Lower lobe of right lung (tissue), 2 donors: ENCODE measurements at places on chromosomes 4 and X. TPM values are rescaled to one million over a fixed set of nuclear protein-coding genes. Genes with fewer than 3 reads are reported as not detected.

DNA sequence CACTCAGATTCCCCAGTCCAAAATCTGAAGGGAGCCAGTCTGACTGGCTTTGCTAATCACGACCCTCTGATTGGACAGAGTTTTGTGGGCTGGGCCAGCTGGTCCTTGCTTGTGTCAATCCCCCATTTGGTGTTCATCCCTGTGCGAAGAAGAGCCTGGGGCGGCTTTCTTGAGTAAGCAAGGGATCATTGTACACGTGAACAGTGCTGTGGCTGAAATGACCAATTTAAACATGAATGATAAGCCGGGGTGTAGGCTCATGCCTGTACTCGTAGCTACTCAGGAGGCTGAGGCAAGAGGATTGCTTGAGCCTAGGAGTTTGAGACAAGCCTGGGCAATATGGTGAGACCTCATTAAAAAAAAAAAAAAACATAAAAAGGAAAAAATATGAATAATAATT is 379.1 kb downstream of the RAPGEF2 start:
- DNase-seq, result no peak

GRCh38 chrX:41723826-41724225 is at the start of gene GPR82:
GPR82 (plus strand) TSS chrX:41724181; CDS start chrX:41727027, 2,846 bp downstream.
- no peak for DNase-seq

- DNase-seq, result no peak
Observed at GRCh38 chr4:80307774-80308465, 27.6 kb upstream of the CFAP299 start.

DNA sequence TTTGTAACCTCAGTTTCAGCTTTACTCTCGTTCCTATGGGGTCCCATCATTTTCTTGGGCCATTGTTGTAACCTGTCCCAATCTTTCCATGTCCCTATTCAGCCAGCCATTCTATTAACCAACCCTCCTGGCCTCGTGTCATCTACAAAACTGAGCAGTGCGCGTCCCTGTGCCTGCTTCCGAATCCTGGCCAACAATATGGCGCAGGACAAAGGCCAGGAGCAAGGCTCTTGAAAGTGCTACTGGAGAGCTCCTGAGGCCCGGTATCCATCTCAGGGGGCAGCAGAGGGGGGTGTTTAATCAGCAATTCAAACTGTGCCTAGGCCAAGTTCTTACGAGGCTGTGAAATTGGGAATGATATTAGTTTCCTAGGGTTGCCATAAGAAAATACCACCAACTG is 41.2 kb upstream of the APLN start:
- no peak for DNase-seq

- DNase-seq, result no peak
Observed at GRCh38 chr4:82842593-82842992, 44.0 kb upstream of the SCD5 start.

- DNase-seq, result no peak
Observed at GRCh38 chr4:169348541-169348940, 77.8 kb upstream of the SH3RF1 start.

GRCh38 chr4:3662516-3662915 is 103.7 kb upstream of the ADRA2C start:
- DNase-seq, result no peak

DNA sequence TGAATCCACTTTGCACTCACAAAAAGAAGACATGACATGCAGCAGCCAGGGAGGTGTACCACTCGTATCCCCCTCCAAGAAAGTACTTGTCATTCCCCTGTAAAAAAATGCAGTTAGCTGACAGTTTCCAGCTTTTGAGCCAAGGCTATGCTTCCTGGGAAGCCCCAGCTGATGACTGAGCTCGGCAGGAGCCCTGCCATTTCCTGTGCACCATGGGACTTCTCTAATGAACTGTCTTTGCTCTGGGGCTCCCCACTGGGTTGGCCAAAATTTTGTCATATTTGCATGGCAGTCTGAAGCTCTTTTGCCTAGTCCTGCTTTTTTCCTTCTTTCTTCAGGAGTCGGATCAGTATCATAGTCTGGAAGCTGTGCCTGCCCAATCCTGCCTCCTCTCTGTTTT is 104.5 kb upstream of the MAOA start:
- no peak for DNase-seq

- no peak for DNase-seq
Observed at GRCh38 chrX:16999275-16999674, 52.8 kb downstream of the REPS2 start.

DNA sequence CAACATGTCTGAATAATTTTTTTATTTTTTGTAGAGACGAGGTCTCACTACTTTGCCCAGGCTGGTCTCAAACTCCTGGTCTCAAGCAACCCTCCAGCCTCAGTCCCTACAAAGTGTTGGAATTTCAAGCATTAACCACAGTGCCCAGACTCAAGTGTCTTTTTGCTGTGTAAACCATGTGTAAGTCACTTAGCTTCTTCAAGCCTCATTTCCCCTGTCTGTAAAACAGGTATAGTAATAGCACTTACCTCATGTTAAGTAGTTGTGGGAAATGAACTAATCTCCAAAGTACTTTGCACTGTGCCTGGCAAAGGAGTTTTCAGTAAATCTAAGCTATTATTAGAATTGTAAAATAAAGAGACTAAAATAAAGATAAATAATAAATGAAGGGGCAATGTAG is 35.7 kb downstream of the STBD1 start:
- no peak for DNase-seq

DNA sequence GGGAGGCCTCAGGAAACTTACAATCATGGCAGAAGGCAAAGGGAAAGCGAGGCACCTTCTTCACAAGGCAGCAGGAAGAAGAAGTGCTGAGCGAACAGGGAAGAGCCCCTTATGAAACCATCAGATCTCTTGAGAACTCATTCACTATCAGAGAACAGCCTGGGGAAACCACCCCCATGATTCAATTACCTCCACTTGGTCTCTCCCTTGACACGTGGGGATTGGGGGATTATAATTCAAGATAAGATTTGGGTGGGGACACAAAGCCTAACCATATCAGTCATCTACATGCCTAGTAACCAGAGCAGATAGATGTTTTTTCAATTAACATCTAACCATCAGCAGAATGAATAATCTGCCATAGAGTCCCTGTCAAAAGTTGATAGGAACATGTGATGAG is 30.4 kb downstream of the FAM13A start:
- no peak for DNase-seq

- no peak for DNase-seq
Observed at GRCh38 chr4:147220833-147221232, 260.1 kb upstream of the EDNRA start.

DNA sequence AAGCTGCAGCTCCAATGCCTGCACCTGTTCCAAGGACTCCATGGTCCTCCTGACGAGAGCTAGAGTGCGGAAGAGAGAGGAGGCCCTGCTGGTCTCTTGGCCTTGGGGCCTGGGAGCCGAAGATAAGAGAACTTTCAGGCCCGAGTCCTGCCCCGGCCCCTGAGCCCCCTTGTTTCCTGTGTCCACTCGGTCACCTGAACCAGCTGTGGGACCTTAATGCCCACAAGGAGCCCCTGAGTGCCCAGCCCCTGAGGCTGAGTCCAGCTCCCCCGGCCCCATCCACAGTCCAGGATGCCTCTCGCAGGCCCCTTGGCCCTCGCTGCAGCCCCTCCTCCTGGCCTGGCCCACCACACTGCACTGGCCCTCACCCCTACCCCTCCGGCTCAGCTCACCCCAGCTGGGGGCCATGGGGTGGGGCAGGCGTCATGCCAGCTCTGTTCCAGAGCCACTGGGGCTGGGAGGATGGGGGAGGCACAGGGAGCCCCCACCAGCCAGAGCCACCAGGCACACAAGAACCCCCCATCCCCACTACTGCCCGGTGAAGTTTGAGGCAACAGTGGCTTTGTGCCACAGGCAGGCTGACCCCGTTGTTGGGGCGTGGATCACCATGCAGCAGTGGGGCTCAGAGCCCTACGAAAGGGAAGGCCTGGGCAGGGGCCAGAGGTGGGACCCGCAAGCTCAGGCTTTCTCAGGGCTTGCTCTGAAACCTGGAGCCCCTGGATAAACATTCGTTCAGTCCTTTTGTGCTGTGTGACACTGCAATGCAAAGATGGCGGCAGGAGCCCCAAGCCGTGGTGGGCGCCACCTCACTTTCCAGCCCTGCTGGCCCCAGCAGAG is 14.1 kb downstream of the NAT8L start:
- no peak for DNase-seq

- no peak for DNase-seq
Observed at GRCh38 chr4:112952313-112952700, 97.1 kb upstream of the ANK2 start.

GRCh38 chrX:71440401-71440800 is 74.2 kb downstream of the TAF1 start:
- no peak for DNase-seq

DNA sequence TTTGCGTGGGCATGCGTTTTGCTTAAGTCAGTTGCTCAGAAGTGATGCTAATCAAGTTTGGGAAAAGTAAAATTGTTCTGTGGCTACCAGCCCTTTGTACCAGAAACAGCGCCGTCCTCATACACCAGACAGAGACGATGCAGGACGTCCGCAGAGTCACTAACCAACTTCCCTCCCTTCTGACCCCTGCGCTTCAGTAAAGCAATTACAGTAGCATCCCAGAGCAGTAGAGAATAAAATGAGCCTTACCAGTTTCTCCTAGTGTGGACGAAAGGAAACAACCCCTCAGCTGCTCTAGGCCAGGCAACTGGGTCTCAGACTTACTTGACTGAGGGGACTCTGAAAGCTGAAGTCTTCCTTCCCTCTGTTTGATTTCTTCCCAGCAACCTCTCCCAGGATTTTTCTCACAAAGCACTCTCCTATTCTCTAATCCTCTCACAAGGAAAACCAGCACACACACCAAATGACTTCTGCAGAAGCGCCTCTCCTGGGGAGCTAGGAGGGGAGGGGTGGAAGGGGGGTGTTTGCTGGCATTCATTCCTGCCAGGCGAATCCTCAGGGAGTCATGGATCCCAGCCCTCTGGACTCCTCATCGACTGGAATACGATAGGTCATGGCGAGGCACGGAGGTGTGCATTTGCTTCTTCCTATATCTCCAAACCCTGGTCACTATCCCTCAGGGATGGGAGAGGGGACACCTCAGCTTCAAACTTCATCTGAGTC is 56.0 kb upstream of the MID1 start:
- no peak for DNase-seq

DNA sequence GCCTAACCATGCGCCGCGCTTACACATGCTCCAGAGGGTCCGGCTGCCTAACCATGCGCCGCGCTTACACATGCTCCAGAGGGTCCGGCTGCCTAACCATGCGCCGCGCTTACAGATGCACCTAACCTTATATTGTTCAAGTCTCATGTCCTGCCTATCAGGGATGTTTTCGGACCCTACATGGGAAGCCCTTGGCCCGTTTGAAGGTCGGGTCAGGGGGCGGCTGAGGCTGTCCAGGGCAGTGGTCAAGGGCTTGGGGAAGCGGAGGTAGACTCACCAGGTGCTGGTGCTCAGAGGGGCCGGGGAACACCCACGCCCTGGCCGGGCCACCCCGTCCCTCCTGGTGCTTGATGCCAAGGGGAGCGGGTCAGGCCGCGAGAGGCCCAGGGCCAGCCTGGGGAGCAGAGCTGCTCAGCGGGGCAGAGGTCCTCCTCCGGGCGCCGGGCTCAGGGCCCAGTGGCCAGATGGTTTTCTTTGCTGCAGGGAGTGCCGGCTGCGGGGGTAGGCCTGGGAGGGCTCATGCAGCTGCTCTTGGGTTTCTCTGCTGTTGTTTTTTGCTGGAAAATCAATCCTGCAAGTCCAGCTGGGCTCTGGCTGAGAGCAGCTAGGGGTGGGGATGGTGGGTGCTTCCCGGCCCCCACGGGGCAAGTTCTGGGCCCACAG is 35.4 kb upstream of the SPON2 start:
- DNase-seq, result peak; percentile 54

- peak; percentile 60 for DNase-seq
Observed at GRCh38 chr4:40046311-40046980, 10.2 kb upstream of the N4BP2 start.

DNA sequence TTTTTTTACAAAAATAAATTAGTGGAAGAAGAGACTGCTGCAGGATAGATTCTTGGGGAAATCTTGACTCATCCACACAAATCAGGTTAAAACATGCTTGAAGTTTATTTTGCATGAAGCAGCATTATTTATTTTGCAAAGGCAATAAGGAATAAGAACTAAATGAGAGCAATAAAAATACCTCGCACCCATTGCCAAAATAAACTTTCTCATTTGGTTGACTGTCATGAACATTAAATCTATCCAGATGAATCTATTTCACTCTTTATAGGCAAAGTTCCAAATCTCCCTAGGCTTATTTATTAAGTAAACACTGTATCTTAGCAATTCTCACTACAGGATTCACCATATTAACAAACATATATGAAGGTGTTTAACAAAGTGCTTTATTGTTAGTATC is 58.9 kb downstream of the HOPX start:
- DNase-seq, result no peak

DNA sequence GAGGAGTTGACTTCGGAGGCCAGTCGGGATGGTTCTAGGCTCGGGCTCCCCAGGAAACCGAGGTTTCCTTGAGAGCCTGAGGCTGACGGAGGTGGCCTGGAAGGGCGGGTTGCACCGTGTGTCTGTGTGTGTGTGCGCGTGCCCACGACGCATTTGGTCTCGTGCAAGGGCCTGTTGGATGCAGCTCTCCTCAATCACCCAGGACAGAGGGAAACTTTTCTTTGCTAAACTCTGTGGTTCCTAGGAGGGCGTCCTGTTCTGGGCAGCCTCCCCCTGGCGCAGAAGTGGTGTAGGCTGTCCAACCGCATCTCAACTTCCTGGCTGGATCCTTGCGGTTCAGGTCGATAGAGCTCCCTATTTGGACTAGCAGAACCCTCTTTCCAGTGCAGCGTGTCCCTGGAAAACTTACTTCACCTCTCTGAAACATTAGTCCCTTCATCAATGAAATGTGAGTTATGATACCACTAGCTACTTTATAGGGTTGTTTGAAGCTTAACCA is 973 bp downstream of the STK32B start:
- no peak for DNase-seq

GRCh38 chrX:24494647-24495075 is 29.6 kb downstream of the PDK3 start:
- no peak for DNase-seq

Gene MAGEA8
- not detected for total RNA-seq

Gene MSX1
- 2.1 TPM for total RNA-seq

Gene SLC25A31
- not detected for total RNA-seq

Gene JCHAIN
- 191 TPM for total RNA-seq

Gene MAGEC2
- total RNA-seq, result not detected

Gene VSIG4
- 569 TPM for total RNA-seq

Gene CASP3
- total RNA-seq, result 17.8 TPM

Gene DGKK
- 0.21 TPM for total RNA-seq

Gene FGF13
- total RNA-seq, result 4.0 TPM

Gene SORBS2
- 49.3 TPM for total RNA-seq

Gene SASH3
- total RNA-seq, result 74.9 TPM

Gene SPATA18
- total RNA-seq, result 24.7 TPM

Gene KLKB1
- 1.6 TPM for total RNA-seq

Gene TET2
- total RNA-seq, result 37.3 TPM
